Stimulated activated CD8-positive, alpha-beta memory T cell treated with anti-CD3 and anti-CD28 coated beads, Interleukin-12 subunit alpha, Interleukin-12 subunit beta, amount 100 ng/mL, for 4 hours (primary cell): ENCODE measurements at places on chromosomes 5 and 9.

DNA sequence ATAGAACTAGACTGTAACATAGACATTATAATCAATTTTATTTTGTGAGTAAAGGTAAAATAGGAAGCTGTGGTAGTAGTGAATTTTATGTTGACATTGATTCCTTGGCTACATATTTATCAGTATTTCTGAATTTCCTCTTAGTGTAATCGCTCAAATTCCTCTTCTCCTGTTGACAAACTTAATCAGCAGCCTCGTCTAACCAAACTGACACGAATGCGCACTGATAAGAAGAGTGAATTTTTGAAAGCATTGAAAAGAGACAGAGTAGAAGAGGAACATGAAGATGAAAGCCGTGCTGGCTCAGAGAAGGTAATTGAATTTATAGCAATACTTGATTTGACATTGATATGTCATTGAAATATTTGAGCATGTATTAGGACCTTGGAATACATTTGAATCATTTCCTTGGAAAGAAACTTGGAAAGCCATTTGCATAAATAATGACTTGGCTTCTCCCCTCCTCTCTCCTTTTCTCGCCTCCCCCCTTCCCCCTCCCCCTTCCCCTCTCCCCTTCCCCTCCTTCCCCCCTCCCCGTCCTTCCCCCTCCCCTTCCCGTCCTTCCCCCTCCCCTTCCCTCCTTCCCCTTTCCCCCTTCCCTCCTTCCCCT is 75.5 kb downstream of the GPBP1 start:
- no peak for DNase-seq

- DNase-seq: no peak
Measured at GRCh38 chr9:82598241-82599039, 464.5 kb downstream of the RASEF start.

DNA sequence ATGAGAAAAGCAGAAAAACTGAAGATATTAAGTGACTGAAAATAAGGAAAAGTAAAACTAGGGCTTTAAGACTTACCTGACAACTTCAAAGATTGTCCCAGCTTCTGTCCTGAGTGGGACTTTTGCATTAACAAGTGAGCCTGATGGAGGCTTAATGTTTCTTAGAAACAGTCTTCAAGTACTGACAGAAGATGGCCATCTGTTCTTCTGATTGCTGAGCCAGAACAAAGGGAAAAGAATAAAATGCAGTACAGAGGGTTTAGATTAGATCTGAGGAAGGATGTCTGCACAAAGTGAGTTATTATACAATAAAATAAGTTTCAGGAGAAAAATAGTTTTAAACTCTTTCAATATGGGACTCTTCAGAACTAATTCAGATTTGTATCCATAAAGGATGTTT is 500.7 kb downstream of the CETN3 start:
- no peak for DNase-seq

- no peak for DNase-seq
Measured at GRCh38 chr5:117788596-117788995, 1199.8 kb downstream of the DTWD2 start.

GRCh38 chr5:404666-405241 is 38.2 kb upstream of the EXOC3 start:
- DNase-seq: no peak

GRCh38 chr9:91138760-91139159 is 223.0 kb downstream of the AUH start:
- DNase-seq: no peak
